Lower lobe of right lung (tissue), 2 donors: ENCODE measurements at places on chromosomes 6 and 20. TPM values are rescaled to one million over a fixed set of nuclear protein-coding genes. Genes with fewer than 3 reads are reported as not detected.

- no peak overlapping the region for H3K27ac ChIP-seq
- no peak overlapping the region for H3K4me3 ChIP-seq
- no peak for DNase-seq
- no peaks in the 10 kb centered on the region for H3K27me3 ChIP-seq
- H3K36me3 ChIP-seq, result no peaks in the 10 kb centered on the region
- H3K4me1 ChIP-seq, result no peaks in the 10 kb centered on the region
These were observed 19.0 kb upstream of the ADGRF4 start for GRCh38 chr6:47679322-47679906.

- DNase-seq, result no peak
- H3K4me3 ChIP-seq, result no peak overlapping the region
- no peaks in the 10 kb centered on the region for H3K4me1 ChIP-seq
- H3K27ac ChIP-seq, result no peak overlapping the region
These were observed 90.2 kb upstream of the CDH4 start for GRCh38 chr20:61161726-61162390.

DNA sequence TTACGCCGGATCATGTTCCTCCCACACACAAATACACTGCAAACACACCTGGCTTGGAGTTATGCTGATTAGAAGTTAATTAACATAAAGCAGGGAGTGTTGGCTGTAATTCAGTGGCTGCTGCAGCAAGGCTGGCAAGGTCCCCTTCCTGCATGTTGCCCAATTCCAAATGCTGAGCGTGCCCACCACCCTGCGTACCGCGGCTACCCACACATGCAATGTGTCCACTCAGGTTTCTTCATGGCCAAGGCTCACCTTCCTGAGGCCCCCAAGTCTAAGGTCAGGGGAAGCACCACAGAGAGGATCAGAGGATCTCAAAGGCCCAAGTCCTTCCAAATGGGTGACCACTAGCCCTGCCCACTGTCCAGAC lies 11.6 kb upstream of the PRND start:
- no peaks in the 10 kb centered on the region for H3K27me3 ChIP-seq
- H3K4me3 ChIP-seq, result no peak overlapping the region
- no peaks in the 10 kb centered on the region for H3K4me1 ChIP-seq

DNA sequence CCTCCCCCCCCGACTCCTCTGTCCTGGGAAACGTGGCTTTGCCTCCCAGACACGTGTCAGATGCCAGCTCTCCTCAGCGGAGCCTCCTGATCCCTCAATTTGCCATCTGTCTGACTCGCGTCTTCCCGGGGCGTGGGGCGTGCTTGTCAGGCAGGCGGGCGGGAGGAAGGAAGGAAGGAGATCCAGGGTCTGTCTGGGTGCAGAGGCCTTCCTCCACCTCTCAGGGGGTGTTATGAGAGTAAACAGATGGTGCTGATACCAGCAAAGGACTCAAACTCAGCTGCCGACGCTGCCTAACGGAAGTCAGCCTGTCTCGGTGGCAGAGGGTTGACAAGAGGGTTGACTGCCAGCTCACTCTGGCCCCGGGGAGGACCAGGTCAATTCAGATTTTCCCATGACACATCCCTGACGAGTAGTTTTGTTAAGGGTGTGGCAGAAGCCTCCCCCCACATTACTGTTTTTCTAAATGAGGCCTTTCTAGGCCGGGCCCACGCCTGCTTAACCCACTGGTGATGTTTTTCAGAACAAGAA lies 17.0 kb downstream of the UQCC2 start:
- DNase-seq, result peak; percentile 47
- no peaks in the 10 kb centered on the region for H3K27me3 ChIP-seq
- peaks cover 95% of the 10 kb centered on the region for H3K36me3 ChIP-seq
- no peak overlapping the region for H3K4me3 ChIP-seq

DNA sequence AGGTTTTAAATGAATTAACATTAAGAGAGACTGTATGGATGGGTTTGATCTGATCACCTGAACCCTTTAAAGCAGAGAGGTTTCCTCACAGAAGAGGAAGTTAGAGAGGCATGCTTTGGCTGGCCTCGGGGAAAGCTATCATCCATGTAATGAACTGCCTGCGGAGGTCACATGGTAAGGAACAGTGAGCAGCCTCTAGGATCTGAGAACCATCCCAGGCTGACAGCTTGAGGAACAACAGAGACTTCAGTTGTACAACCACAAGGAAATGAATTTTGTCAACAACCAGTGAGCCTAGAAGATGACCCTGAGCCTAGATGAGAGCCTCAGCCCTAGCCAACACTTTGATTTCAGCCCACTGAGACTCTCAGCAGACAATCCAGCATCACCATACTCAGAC lies 2.9 kb upstream of the COL21A1 start:
- peaks cover 4% of the 10 kb centered on the region for H3K4me1 ChIP-seq
- DNase-seq, result no peak
- no peak overlapping the region for H3K4me3 ChIP-seq
- H3K36me3 ChIP-seq, result no peaks in the 10 kb centered on the region
- peaks cover 8% of the 10 kb centered on the region for H3K27me3 ChIP-seq

DNA sequence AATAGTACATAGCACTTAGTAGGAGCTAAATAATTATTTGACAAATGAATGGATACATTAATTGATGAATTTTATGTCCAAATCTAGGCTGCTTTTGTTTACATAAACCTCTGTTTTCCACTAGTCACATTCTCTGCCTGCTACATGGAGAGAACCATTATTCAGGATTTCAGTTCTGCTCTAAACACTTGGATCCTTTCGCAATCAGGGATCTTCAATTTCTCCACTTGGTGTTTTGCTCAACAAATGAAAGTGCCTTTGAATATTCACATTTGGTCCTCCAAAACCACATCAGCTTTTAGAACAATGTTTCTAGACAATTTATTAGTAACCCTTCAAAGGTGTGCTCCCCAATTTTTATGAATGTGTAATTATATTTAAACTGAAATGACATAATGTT lies 30.6 kb upstream of the HLA-DQB1 start:
- H3K36me3 ChIP-seq, result no peaks in the 10 kb centered on the region
- H3K27me3 ChIP-seq, result no peaks in the 10 kb centered on the region
- no peaks in the 10 kb centered on the region for H3K4me1 ChIP-seq
- no peak overlapping the region for H3K27ac ChIP-seq
- H3K4me3 ChIP-seq, result no peak overlapping the region

- no peak for DNase-seq
- no peak overlapping the region for H3K27ac ChIP-seq
- no peaks in the 10 kb centered on the region for H3K4me1 ChIP-seq
- no peak overlapping the region for H3K4me3 ChIP-seq
- H3K27me3 ChIP-seq, result no peaks in the 10 kb centered on the region
These were observed 26.8 kb downstream of the TUBB2B start for GRCh38 chr6:3200682-3201081.

DNA sequence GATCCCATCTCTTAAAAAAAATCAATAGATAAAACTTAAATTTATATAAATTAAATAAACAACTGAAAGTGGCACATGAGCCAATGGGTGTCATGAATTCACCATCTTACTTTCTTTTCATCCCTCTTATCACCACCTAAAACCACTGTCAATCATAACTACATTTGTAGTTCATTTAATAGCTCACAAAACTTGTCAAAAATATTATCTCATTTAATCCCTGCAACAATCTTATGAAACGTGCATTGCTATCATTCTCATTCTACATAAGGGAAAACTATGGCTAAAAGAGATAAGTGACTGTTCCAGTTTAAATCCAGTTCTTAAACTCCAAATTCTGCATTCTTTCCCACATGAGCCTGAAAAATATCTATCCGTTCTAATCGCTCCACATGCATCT lies 80.6 kb upstream of the BEND6 start:
- no peak overlapping the region for H3K27ac ChIP-seq
- H3K36me3 ChIP-seq, result no peaks in the 10 kb centered on the region
- no peaks in the 10 kb centered on the region for H3K4me1 ChIP-seq
- H3K4me3 ChIP-seq, result no peak overlapping the region
- H3K27me3 ChIP-seq, result no peaks in the 10 kb centered on the region

DNA sequence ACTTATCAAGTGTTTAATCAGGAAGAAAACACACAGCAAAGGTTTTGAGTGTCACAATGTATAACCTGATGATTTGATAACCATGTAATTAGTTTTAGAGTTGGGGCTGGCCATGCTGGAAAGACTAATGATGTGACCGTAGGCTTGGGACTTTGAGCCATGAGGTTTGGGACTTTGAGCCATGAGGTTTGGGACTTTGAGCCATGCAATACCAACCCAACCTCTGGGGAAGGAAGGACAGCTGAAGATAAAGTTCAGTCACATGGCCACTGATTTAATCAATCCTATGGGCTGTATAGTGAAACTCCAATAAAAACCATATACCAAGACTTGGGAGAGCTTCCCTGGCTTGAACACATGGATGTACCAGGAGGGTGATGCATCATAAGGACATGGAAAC lies 32.8 kb downstream of the SLC35B3 start:
- DNase-seq, result no peak
- H3K27me3 ChIP-seq, result no peaks in the 10 kb centered on the region
- H3K4me1 ChIP-seq, result no peaks in the 10 kb centered on the region

- no peaks in the 10 kb centered on the region for H3K4me1 ChIP-seq
- no peaks in the 10 kb centered on the region for H3K36me3 ChIP-seq
- no peaks in the 10 kb centered on the region for H3K27me3 ChIP-seq
- H3K4me3 ChIP-seq, result no peak overlapping the region
- no peak overlapping the region for H3K27ac ChIP-seq
These were observed 421.2 kb upstream of the JARID2 start for GRCh38 chr6:14824484-14825275.

DNA sequence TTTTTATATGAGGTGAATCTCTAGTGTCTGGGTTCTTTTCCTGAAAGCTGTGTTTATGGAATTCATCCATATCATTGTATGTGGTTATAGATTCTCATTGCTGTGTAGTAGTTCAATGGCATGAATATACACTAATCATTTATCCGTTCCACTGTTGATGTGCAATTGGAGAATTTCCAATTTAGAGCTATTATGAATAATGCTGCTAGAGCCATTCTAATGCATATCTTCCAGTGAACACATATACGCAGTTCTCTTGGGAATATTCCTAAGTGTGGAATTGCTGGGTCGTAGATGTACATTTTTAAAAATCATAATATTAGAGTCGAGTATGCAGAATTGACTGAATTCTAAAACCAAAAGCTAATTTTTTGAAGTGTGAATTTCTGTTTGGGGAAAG lies 327.5 kb upstream of the JAG1 start:
- H3K4me3 ChIP-seq, result no peak overlapping the region
- DNase-seq, result no peak
- H3K4me1 ChIP-seq, result no peaks in the 10 kb centered on the region

GRCh38 chr20:4811661-4812181 lies 90.0 kb downstream of the PRND start:
- no peaks in the 10 kb centered on the region for H3K27me3 ChIP-seq
- peak overlapping the region; percentile 84 for H3K27ac ChIP-seq
- H3K4me3 ChIP-seq, result no peak overlapping the region

- no peak overlapping the region for H3K27ac ChIP-seq
- no peaks in the 10 kb centered on the region for H3K27me3 ChIP-seq
- H3K36me3 ChIP-seq, result no peaks in the 10 kb centered on the region
These were observed 359.9 kb upstream of the EPHA7 start for GRCh38 chr6:93779086-93779841.

DNA sequence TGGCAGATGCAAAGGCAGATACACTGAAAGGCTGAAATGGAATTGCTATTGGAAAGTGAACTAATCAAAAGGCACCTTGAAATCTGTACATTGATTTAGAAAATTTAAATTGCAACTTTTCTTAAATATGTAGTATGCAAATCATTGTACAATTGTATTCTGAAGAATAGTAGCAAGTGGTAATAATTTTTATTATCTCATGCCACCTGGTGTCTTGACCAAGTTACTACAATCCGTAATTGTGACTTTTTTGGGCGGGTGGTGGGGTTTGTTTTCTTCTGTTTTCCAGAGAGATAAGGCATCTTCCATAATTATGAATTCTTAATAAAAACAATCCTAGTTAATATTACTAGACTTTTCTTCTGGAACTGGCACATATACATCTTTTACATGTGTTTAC lies 12.5 kb upstream of the BCKDHB start:
- H3K36me3 ChIP-seq, result no peaks in the 10 kb centered on the region
- H3K4me3 ChIP-seq, result no peak overlapping the region
- H3K27ac ChIP-seq, result no peak overlapping the region
- H3K4me1 ChIP-seq, result no peaks in the 10 kb centered on the region
- no peaks in the 10 kb centered on the region for H3K27me3 ChIP-seq
- DNase-seq, result no peak

GRCh38 chr6:115582386-115582785 lies 478.3 kb downstream of the FRK start:
- DNase-seq, result no peak
- H3K27me3 ChIP-seq, result no peaks in the 10 kb centered on the region
- H3K36me3 ChIP-seq, result no peaks in the 10 kb centered on the region
- H3K27ac ChIP-seq, result no peak overlapping the region

GRCh38 chr6:118867181-118867580 lies 26.8 kb upstream of the ASF1A start:
- no peak for DNase-seq
- H3K27ac ChIP-seq, result no peak overlapping the region
- no peaks in the 10 kb centered on the region for H3K36me3 ChIP-seq
- H3K4me3 ChIP-seq, result no peak overlapping the region
- H3K27me3 ChIP-seq, result no peaks in the 10 kb centered on the region
- H3K4me1 ChIP-seq, result peaks cover 17% of the 10 kb centered on the region

DNA sequence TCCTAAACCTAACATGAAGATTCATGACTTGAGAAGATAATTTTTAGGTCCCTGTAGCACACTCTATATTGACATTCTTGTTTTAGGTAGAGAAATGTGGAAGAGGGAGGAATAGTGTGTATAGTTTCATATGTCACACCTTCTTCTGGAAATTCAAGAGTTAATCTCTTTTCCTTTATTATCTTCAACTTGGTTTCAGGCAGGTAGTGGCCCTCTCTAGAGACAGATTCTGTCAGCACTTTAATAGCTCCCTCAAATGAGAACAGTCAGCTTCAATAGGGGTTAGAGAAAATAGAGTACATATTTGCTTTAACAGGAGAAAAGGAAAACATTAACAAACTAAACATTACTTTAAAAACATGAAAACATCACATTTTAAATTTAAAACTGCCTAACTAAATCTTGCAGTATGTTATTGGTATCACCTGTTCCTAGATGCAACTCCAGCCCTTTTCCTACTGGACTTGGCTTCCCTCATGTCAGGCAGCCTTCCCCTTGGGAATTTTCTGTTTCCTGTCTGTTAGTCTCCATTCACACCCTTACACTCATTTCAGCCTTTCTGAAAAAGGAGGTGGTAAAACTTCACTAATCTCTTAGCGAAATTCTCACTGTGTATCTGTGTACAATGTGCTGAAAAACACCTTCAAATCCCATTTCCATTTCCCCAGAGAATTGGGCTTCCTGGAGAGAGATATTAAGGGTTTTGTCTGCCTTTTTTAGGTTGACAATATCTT lies 192.3 kb upstream of the RNF217 start:
- no peaks in the 10 kb centered on the region for H3K36me3 ChIP-seq
- no peaks in the 10 kb centered on the region for H3K27me3 ChIP-seq
- no peak overlapping the region for H3K4me3 ChIP-seq
- H3K27ac ChIP-seq, result no peak overlapping the region
- H3K4me1 ChIP-seq, result no peaks in the 10 kb centered on the region

GRCh38 chr20:44834693-44835092 lies 24.3 kb upstream of the RIMS4 start:
- H3K4me3 ChIP-seq, result no peak overlapping the region
- H3K27me3 ChIP-seq, result peaks cover 10% of the 10 kb centered on the region
- DNase-seq, result no peak
- H3K27ac ChIP-seq, result no peak overlapping the region
- H3K36me3 ChIP-seq, result no peaks in the 10 kb centered on the region

SLC17A2 gene
- not detected for total RNA-seq

NRM gene
- total RNA-seq, result 10.0 TPM

RBM12 gene
- total RNA-seq, result 70.5 TPM

TRAPPC3L gene
- total RNA-seq, result not detected

BPIFB1 gene
- total RNA-seq, result 263 TPM

MSH5 gene
- 14.9 TPM for total RNA-seq

BPIFB2 gene
- total RNA-seq, result 0.21 TPM
